CD4-positive, alpha-beta T cell treated with Interleukin-17A for 1 hour (primary cell): ENCODE measurements at places on chromosomes 4 and X.
A peak's percentile ranks its signal among the peaks of the same experiment; 100 is the strongest.

GRCh38 chrX:129737916-129738315 is 863 bp upstream of the XPNPEP2 start:
- no peak for DNase-seq

DNA sequence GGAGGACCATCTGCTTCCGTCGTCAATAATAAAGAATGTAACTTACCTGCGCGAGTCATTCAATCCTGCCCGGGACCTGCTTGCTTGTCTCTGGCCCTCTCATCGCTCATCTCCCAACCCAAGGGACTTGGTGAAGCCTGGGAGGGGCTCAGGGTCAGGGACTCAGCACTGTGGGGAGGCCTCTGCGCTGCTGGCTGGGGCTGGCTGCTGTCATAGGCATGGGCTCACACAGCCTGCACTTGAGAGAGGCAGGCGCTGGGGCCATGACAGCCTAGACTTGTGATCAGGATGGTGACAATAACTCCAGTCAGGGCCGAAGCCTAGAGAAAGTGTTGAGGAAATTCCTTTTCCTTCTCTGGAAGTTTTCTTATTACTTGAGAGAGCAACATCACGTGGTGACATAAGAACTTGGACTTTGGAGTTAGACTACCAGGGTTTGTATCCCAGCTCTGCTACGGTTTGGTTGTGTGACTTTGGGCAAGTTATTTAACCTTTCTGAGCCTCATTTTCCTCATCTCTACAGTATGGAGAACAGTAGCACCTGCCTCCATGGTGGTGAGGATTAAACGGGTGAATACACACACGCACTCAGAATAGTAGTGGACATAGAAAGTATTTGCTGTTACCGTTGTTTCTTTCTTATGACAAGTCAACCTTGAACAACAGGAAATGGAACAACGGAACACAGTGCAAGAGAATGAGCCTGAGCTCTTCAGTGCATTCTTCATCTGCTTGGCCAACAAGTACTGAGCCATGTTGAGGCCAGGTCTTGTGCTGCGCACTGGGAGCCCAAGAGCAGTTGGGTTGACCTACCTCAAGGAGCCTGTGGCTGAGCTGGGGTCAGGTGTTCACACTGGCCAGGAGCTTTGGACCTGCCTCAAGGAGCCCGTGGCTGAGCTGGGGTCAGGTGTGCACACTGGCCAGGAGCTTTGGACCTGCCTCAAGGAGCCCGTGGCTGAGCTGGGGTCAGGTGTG is 60.5 kb downstream of the TBC1D14 start:
- DNase-seq: no peak

DNA sequence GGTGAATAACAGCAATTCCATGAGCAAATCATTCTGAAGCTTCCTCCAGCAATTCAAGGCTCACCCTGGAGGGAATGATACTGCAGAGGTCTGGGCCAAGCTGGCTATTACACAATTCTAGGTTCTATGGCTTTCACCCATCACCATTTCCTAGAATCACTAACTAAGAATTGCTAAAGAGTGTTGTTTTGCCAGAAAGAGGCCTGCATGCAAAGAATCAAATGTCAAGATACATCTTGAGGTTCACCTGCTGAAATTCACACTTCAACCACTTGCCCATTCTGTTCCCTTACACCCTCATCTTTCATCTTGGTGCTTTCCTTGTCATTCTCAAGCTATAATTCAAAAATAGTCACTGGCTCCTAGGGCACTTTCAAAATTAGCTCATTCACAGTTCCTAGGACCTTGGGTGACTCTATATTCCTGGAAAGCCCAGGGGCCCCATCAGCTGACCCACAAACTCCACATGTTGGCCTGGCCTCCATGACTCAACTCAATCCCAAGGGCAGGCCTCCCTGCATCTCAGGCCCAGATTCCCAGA is 7.0 kb downstream of the APBB2 start:
- no peak for DNase-seq

- no peak for DNase-seq
Observed at GRCh38 chr4:1385373-1386340, 20.6 kb downstream of the NKX1-1 start.

DNA sequence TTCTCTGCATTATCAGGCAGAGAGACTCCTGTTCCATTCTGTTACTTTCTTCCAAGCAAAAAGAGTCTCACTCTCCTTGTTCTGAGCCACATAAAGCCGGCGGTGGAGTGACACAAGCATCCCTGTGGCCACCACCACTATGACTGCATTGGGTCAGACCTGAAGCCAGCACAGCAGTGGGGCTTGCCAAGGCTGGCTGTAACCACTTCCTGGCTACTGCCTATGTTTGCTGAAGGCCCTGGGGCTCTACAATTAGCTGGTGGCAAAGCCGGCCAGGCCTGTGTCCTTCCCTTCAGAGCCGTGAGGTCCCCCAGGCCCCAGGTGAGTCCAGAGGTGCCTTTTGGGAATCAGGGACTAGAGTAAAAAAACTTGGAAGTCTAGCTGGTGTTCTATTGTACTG is 31.8 kb downstream of the PLAC8 start:
- no peak for DNase-seq

DNA sequence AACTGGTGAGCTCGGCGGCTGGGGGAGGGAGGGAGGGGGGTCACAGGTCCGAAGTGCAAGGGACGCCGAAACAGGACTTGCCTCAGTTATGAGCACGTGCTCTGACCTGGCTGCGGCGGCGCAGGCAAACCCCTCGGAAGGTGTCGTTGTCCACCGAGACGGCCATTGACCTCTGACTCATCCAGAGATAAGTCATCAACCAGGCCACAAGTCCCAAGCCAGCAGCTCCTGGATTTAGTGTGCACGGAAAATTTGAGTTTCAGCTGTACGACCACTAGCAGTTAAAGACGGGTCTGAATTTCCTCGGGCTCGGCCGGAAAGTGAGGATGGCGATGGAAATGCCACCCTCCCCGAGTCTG is 674 bp downstream of the SH3D19 start:
- no peak for DNase-seq

GRCh38 chrX:124413244-124413643 is 66.9 kb downstream of the SH2D1A start:
- DNase-seq: no peak

- DNase-seq: no peak
Observed at GRCh38 chr4:5118994-5119835, 67.9 kb downstream of the STK32B start.

- no peak for DNase-seq
Observed at GRCh38 chrX:53320543-53321229, 39.3 kb upstream of the IQSEC2 start.

DNA sequence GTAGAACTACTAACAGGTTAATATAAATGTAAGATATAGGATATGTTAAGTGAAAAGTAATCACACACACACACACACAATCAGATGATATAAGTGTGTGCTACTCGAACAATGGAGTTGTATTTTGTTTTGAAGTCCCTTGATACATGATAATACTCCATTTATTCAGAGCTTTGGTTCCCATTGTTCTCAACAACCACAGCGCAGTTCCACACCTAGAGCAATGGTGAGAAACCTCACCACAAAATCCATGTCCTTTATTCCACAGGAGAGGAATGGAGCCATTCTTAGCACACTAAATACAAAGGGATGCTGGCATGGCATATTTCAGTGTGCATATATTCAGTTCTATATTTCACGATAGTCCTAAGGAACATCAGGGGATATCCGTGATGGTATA is 139.2 kb downstream of the PPP3CA start:
- DNase-seq: no peak

- no peak for DNase-seq
Observed at GRCh38 chr4:90994851-90995574, 867.8 kb downstream of the CCSER1 start.

- DNase-seq: no peak
Observed at GRCh38 chrX:43504394-43504793, 151.7 kb upstream of the MAOA start.

- no peak for DNase-seq
Observed at GRCh38 chr4:6618386-6619115, 21.9 kb upstream of the MRFAP1 start.

DNA sequence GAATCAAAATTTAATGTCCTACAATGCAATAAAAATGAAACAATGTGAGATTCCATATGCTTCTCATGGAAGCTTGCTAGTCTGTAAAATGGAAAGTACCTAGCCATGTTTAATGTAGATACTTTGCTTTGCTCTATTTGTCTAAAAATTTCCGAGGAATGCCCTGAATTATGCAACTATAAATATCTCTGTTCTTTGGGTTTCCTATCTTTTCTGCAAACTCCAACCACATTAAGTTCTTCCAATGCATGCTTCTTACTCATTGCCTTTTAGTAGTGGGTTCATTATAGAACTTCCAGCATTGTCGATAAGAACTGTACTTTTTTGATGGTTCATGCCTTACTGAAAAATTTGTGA is 178.3 kb downstream of the RASL11B start:
- DNase-seq: no peak

DNA sequence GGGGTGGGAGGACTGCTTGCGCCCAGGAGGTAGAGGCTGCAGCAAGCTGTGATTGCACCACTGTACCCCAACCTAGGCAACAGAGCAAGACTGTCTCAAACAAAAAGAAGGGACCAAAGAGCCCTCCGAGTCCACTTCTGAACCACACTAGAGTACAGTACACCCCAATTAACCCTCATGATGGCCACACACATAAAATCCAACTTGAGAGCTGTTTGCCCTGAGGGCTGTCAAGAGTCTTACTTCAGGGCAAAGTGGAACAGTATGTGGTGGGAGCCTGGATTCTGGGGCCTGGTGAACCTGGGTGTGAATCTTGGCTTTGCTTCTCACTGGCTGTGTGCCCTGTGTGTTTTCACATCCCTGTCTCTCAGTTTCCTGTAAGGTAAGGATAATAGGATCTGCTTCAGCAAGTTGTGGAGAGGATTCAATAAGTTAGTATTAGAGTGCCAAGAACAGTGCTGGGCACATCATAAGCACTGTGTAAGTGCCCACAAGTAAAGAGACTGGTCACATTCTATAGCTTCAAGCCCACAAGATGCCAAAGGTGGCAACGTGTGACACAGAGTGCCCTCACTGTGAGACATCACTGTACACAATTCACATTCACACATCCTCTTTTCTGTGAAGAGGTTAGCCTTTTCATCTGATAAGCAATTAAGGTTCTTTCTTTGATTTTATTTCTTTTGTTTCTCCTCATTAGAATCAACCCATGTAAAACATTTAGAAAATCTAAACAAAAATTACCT is 52.1 kb downstream of the LEF1 start:
- peak; percentile 54 for DNase-seq

DNA sequence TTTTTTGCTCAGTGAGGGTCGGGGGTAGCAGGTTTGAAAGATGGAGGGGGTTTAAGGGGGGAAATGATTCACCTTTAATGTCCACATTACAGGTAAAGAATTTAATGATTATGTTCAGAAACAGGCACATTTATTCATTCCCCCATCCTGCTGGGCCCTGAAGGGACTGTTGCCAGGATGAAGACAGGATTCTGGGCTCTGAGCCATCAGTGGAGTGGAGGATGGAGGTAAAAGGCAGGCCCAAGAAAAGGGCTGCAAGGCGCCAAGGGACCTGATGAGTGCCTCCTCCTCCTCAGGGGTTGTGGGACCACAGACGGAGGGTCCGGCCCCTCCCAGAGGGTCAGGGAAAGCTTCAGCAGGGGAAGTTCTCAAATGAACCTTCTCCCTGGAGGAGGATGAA is 40.4 kb upstream of the PROM1 start:
- DNase-seq: no peak

DNA sequence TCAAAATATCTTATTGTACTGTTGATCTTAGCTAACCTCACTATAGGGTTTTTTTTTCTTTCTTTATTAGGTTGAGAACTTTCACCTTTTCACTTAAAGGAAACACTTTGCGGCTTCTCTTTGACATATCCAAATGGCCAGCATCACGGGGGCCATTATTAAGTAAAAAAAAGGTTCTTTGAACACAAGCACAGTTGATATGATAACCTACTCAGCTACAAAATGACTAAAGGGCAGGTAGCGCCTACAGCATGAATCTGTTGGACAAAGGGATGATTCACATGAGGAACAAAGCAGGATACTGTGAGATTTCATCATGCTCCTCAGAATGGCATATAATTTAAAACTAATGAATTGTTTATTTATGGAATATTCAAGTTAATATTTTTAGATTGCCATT is 119.6 kb downstream of the CCSER1 start:
- no peak for DNase-seq

DNA sequence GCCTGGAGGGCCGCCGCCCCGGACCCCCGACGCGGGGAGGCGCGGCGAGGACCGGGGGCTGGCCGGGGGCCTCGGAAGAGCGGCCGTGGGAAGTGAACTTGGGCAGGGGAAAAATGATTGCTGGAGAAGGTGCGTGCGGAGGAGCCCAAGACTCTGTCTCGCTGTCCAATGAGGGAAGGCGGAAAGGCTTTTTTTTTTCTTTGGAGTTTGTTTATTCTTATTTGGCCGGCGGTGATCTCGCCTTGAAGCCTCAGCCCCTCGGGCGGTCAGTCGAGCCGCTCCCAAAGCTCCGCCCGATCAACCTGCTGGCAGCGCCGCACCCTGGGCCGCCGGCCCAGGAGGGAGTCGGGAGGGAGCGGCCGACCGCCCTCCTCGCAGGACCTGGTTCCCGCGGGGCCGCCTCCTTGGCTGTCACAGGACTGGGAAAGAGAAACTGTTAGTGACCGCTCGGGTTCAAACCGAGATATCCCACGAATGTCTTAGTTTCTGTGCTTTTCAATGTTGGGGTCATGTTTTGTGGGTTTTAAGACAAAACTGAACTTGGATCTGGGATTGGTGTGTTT is 2.5 kb downstream of the CPEB2 start:
- DNase-seq: peak; percentile 35
